Type B pancreatic cell (in vitro differentiated cells): ENCODE measurements at places on chromosomes 5 and 9.

DNA sequence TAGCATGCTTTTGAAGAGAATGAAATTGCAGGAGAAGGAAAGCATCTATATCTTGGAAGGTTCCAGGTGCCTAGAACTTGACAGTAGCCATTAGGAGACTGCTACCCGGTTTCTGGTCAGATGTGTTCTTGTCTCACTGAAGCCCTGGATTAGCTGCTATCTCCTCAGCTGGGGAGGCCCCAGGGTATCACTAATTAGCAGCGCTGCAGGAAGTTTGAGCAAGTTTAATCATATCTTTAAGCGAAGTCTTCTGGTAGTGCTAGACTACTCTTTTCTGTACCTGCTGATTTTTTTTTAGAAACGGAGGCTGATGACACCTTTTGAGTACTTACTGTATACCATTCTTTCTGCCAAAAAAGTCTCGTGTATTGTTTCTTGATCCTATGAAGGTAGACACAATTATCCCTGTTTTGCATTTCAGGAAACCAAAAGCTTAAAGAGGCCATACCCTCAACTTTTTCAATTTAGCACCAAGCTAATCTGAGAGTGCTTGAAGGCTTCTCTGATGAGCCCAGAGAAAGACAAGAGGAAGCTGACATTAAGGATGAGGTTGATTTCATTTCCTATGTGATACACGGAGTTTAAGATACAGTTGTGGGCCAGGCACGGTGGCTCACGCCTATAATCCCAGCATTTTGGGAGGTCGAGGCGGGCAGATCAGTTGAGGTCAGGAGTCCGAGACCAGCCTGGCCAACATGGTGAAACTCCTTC is 201.3 kb downstream of the ARHGAP26 start:
- DNase-seq, result no peak

DNA sequence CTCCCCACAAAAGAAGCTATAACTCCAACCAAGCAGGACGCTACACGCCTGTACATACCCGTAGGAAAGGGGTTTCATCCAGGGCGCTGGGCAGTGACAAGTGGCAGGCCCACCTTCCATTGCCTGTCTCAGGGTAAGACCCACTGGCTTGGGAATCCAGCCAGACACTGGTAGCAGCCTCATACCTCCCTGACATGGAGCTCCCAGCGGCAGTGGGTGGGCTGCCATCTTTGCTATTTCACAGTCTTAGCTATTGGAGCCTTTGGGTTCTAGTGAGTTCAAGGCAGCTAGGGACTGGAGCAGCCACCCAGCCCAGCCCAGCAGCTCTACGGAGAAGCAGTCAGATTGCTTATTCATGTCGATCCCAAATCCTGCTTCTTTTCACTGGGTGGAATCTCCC is 3.4 kb upstream of the IFNA10 start:
- DNase-seq, result no peak

GRCh38 chr5:92402045-92402444 is 1018.9 kb upstream of the ARRDC3 start:
- no peak for DNase-seq

GRCh38 chr5:143119291-143119769 is 284.2 kb downstream of the NR3C1 start:
- DNase-seq, result no peak

DNA sequence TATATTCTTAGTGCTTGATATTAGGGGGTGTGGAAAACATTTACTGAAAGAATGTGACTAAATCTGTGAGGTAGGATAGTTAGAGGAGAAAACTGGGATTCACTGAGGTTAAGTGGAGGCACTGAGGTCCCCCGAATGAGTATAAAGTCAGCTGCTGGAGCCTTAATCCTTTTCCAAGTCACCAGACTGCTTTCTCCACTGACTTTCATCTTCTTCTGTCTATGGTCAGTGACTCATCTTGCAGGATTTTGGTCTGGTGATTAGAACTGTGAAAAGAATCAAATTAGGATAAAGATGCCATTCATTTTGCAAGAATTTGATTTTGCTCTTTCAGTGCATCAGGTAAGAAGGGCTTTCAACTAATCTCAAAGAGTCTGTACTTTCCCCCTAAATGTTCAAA is 89.3 kb upstream of the ALDH1A1 start:
- no peak for DNase-seq

DNA sequence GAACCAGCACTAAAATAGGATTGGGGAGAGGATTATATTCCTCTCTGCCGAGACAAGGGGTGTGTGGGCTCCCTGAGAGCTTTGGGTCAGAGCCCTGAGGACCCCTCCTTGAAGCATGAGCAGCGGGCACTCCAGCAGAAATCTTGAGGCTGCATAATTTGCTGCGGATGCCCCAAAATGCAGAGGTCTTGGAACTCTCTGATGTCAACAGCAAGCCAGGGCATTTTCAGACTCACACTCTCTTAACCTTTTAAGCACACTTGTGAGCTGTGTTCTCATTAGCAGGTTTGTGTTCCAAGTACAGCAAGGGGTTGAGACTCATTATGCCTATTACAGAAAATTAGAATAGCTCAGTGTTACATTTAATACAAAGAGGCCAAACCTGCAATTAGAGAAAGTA is 513.0 kb upstream of the ADAMTS16 start:
- DNase-seq, result no peak

- no peak for DNase-seq
Measured at GRCh38 chr5:173963867-173964441, 25.0 kb upstream of the C5orf47 start.

GRCh38 chr5:135753990-135754389 is 80.5 kb upstream of the SLC25A48 start:
- no peak for DNase-seq

GRCh38 chr5:1562599-1562998 is 38.8 kb upstream of the LPCAT1 start:
- DNase-seq, result no peak
